Stimulated activated CD8-positive, alpha-beta memory T cell treated with anti-CD3 and anti-CD28 coated beads, Interleukin-2, amount 100 ng/mL, for 48 hours (primary cell): ENCODE measurements at places on chromosomes 12 and 14.
A peak's percentile ranks its signal among the peaks of the same experiment; 100 is the strongest.

DNA sequence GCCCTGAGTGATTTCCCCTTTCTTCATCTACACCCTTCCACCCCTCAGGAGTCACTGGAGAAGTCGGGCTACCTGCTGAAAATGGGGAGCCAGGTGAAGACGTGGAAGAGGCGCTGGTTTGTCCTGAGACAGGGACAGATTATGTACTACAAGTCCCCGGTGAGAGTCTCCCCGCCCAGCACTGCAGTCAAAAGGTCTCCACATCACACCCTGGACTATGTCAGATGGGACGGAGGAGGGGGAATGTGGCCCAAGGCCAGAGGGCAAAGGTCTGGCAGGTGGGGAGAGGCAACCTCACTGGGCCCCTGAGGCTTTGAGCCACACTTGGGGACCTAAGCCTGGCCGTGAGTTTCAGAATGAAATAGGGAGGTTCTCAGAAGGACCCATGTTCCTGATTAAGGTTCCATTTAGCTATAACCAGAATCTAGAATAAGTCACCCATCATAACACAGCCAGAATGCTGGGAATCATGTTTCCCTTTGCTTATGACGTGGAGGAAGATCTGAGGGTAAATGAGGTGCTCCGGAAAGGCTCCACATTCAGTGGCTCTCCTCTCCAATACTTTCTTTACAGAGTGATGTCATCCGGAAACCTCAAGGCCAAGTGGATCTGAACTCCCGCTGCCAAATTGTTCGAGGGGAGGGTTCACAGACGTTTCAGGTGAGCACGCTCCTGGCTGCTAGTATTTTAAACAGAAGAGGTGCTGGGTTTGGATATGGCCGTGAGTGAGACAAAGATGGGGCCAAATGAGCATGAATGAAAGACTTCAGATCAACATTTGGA is 26.6 kb downstream of the PIGH start:
- no peak for DNase-seq

DNA sequence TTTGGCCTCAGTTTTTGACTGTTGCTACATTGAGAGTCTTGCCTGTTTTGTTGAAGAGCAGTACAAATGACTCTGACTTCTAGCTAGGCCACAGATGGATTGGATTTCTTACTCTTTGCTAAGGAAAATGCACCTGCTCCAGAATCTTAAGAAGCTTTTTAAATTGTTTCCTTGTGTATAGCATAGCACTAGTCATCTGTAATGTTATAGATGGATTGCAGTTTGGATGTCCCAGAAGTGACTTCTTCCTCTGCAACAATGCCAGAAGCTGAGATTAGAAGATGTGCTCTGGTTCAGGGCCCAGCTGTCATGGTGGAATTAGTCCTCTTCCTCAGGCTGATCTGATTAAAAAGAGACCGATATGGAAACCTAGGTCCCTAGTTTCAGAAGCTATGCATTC is 67.9 kb downstream of the DAAM1 start:
- DNase-seq = no peak

DNA sequence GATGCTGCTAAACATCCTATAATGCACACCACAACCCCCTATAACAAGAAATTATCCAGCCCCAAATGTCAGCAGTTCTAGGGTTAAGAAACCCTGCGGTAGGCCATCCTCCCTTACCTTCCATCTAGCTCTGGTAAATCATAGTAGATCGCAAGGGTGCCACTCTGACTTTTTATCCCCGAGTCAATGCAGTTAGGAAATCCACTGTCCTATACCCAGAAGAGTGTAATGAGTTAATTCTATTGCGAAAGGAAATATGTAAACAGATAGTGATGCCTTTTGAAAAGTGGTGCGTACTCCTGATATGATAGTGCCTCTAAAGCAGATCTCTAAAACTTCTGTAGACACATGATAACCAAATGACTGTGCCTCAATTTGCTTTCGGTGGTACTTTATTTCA is 29.8 kb downstream of the SCFD1 start:
- no peak for DNase-seq

- no peak for DNase-seq
These were observed 3.2 kb downstream of the PTGES3 start for GRCh38 chr12:56684745-56685359.

- DNase-seq = no peak
These were observed 60.6 kb upstream of the DIO3 start for GRCh38 chr14:101500681-101501080.

- peak; percentile 1 for DNase-seq
These were observed 47.8 kb upstream of the RERG start for GRCh38 chr12:15268927-15269552.

GRCh38 chr14:104049576-104050240 is 35.8 kb upstream of the ASPG start:
- DNase-seq = no peak

GRCh38 chr14:52703225-52703624 is 3.8 kb upstream of the PSMC6 start:
- DNase-seq = no peak

GRCh38 chr12:80830533-80831088 is 107.1 kb downstream of the LIN7A start:
- DNase-seq = no peak
